ENCODE measurements at places on chromosomes 12 and 14. TPM values are rescaled to one million over a fixed set of nuclear protein-coding genes. Genes with fewer than 3 reads are reported as not detected.

- DNase-seq, result peak; percentile 28
These were observed 6.5 kb downstream of the NECAP1 start for GRCh38 chr12:8088574-8088973.

GRCh38 chr12:102454808-102455760, 25.3 kb downstream of the IGF1 start:
- DNase-seq, result no peak

DNA sequence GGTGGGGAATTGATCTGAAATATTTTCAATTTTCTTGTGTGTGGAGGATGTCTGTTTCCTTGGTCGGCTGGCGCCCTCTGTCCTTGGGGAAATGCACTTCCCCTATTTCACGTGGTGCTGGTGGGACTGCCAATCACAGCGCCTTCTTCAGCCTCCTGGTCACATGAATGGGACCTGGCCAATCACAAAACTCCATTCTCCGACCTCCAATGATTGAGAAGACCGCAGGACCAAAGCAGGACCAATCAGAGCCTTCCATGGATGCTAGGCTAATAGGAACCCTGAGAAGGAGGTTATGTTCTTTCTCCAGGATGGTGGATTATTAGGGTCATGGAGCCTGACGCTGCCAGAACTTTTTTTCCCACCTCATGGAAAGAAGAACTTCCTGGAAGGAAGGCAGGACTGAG, 188.7 kb downstream of the TTC8 start:
- DNase-seq, result peak; percentile 44

DNA sequence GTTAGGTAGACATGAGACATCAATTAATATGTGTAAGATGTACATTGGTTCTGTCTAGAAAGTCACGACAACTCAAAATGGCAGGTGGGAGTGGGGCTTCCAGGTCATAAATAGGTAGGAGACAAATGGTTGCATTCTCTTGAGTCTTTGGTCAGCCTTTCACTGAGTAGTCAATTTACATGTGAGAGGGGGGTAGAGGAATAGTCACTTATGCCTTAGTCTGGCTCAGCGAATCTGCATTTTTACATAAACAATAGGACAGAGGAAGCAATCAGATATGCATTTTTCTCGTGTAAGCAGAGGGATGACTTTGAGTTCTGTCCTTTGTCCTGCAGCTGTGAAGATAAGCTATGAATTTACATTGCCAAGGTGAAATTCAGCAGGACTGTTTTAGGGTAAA, 27.8 kb upstream of the UNC79 start:
- DNase-seq, result no peak

DNA sequence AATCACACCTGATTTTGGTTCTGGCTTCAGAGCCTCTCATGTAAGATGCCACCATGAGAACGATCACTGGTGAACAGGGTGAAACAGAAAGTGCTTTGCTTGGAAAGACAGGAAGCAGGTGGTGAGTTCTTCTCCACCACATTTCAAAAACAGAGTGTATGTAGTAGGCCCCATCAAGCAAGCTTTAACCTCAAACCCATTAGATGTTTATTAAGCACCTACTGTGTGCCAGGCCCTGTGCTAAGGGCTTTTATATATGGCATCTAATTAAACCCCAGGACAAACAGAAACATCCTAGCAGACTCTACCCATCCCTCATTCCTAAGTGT, 47.8 kb upstream of the MED13L start:
- peak; percentile 47 for DNase-seq

NINJ2 gene
- 26.2 TPM for total RNA-seq

DNA sequence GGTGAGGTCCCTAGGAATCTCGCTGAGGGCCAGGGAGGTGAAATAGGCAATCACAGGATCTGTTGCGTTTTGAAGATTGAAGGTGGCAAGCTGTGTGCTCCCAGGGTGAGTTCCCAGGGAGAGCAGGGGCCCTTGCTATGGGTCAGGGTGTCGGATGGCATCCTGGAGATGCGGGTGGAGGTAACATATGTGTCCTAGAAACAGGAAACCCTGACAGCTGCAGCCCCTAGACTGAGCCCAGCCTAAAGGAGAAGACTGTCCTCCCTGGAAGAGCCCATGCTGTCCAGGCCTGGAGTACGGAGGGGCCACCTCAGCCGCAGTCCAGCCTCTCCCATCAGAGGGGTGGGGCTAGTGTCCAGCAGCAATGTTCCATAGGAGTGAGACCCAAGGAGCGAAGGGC, 194.2 kb downstream of the NTF3 start:
- DNase-seq, result no peak

DNA sequence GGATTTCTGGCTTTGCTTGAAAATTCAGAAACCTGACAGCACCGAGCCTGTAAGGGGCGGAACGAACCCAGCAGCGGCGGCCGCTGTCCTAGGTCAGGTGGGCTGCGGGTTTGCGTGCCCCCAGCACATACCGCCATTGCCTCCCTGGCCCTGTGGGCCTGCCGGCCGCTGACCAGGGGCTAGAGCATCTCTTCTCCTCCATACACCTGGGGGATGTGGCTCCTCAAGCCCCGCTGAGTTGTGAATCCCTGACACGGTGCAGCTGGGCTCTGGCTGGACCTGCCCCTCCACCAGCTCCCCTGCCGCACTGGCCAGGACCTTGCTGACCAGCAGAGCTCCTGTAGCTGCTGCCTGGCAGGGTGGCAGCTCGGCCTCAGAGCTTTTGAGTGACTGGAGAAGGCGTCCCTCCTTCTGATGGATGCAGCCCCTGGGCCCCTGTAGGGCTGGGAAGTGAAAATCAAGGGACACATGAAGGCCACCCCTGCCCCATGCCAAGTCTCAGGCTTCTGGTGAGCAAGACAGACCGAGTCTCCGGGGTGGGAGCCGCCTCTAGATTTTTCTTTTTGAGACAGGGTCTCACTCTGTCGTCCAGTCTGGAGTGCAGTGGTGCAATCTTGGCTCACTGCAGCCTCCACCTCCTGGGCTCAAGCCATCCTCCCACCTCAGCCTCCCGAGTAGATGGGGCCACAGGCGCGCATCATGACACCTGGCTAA, 184.9 kb upstream of the SFSWAP start:
- DNase-seq, result no peak

ABCC9 gene
- total RNA-seq, result 60.1 TPM

GRCh38 chr12:50533971-50534370, 29.2 kb downstream of the DIP2B start:
- DNase-seq, result no peak

MYH6 gene
- not detected for total RNA-seq

DNA sequence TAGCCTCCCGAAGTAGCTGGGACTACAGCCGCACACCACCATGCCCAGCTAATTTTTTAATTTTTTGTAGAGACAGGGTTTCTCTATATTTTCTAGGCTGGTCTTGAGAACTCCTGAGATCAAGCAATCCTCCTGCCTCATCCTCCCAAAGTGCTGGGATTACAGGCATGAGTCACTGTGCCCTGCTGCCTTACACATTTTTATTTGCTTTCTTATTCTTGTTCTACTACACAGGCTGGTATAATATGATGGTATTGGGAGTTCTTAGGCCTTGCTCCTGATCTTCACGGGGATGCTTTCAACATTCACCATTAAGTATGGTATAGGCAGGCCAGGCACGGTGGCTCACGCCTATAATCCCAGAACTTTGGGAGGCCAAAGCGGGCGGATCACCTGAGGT, 21.2 kb downstream of the DGLUCY start:
- DNase-seq, result no peak

- DNase-seq, result no peak
These were observed 17.3 kb upstream of the CKAP4 start for GRCh38 chr12:106265116-106265515.

- DNase-seq, result no peak
These were observed 10.5 kb upstream of the KRT73 start for GRCh38 chr12:52628841-52629240.

GTF2A1 gene
- 2.0 TPM for total RNA-seq

GRCh38 chr12:113130457-113131135, 5.0 kb downstream of the RASAL1 start:
- DNase-seq, result peak; percentile 50

GRCh38 chr14:49679271-49679670, 8.7 kb downstream of the POLE2 start:
- no peak for DNase-seq

GRCh38 chr12:57087010-57087690, 1.8 kb upstream of the NAB2 start:
- DNase-seq, result peak; percentile 96

STXBP6 gene
- 25.5 TPM for total RNA-seq

- peak; percentile 65 for DNase-seq
These were observed 18.9 kb downstream of the MNAT1 start for GRCh38 chr14:60753264-60754119.

GRCh38 chr12:104976703-104977102, 9.4 kb upstream of the NOPCHAP1 start:
- DNase-seq, result no peak

SPIC gene
- not detected for total RNA-seq

OR11H6 gene
- not detected for total RNA-seq

- DNase-seq, result no peak
These were observed 169.5 kb downstream of the TTC8 start for GRCh38 chr14:88993946-88994345.

WIF1 gene
- total RNA-seq, result not detected

DNA sequence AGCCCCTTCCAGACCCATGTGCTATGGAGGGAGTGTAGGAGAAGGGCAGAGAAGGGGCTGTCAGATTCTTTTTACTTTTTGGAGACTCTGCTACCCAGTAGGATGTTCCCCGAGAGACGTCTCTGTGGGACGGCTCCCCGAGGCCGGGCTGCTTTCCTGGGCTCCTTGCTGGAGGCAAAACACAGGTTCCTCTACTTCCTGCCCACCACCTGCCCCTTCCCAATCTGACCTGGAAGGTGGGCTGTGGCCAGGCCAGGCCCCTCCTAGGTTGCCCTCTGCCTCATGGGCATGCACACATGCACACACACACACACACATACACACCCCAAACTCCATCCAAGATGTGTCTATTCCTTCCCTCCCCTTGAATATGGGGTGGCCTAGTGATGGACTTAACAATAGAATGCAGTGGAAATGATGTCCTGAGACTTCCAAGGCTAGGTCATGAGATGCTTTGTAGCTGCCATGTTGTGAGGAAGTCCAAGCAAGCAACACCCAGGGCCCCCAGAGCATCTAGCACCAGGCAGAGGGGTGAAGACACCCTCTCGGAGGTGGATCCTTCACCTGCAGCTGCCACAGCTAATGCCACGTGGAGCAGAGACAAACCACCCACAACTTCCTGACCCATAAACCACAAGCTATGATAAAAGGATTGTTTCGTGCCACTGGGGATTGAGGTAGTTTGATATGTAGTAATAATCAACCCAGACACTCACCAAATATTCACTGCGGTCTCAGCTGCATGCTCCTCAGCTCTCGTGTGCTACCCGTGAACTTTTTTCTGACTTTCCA, 1.6 kb upstream of the ASB2 start:
- DNase-seq, result peak; percentile 37

GRCh38 chr14:32576088-32576795, 247.1 kb downstream of the AKAP6 start:
- DNase-seq, result peak; percentile 39

DNA sequence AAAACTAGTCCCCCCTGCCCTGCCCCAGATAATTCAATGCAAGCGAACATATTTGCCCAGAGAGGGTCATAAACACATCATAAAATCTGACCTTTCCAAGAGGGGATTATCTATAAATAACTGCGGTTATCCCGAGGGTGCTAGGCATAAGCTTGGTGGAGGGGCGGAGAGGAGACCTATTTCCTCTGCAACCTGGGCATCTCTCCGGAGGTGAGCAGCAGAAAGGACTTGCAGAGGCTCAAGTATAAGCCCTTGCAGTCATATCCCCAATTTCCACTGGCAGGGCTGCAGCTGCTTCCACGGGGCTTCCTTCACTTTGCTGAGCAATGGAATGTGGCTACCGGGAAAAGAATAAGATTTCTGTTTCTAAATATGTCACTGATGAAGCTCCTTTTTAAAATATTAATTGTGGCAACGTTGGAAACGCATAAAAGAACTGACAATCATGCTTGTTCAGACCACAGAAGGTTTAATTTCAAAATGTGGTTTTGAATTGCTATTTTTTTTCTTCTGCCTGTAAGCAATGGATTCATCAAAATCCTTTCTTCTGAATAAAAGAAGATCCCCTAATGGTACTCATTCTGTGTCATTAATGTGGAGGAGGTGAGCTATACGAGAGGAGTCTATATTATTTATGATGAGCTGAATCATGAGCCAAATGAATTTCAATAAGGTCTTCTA, 268.9 kb upstream of the ATP2B1 start:
- no peak for DNase-seq

DNA sequence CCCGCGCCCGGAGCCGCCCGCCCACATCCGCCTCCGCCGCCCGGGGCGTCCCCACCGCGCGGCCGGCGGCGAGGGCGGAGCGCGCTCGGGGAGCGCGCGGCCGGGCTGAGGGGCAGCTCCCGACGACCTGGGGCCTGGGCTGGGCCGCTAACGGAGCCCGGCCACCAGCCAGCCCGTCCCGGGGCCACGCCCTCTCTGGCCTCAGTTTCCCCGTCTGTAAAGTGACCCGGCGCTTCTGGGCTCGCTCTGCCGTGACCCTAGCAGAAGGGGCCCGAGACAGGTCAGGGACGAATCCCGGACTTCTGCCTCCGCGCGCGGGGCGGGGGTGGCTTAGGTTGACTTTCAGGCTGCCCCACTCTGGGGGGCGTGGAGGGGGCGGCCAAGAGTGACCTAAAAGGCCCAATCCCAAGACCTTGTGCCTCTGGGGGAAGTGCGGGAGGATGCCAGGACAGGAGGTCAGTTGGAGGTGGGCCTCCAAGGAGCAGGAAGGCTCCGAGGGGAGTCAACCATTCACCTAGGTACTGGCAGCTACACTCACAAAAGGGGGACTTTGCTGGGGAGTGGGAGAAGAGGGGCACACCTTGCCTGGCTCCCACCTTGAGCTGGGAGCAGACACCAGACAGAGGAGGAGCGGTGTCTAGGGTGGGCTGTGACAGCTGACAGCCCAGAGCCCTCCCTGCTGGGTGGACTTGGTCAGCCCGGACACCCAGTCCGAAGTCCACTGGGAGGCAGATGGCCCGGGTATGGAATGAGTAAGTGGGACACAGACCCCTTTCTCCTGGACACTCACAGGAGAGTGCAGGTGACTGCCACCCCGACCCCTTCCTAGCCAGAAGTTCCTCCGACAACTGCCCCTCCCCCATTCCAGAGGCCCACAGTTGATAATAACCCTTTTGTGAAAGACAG, 486 bp upstream of the AKT1 start:
- peak; percentile 68 for DNase-seq

GRCh38 chr12:128932521-128932920, 79.2 kb downstream of the GLT1D1 start:
- no peak for DNase-seq

DNA sequence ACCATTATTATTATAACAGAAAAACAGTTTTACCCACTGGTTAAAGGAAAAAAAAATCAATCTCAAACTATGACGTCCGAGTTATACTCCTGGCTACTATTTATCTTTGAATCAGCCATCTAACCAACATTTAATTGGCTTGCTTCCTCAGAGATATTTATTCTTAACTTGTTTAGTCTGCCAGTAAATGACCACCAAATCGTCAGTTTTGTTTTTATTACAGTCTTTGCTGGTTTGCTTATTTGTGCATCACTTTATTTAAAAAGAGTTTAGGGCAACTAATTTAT, 71.2 kb downstream of the RASSF8 start:
- DNase-seq, result no peak

All from stomach (tissue), 19 donors.